ENCODE measurements at places on chromosomes 6 and 20.

GRCh38 chr6:138914701-138915100 lies 73.4 kb downstream of the REPS1 start:
- DNase-seq = no peak

DNA sequence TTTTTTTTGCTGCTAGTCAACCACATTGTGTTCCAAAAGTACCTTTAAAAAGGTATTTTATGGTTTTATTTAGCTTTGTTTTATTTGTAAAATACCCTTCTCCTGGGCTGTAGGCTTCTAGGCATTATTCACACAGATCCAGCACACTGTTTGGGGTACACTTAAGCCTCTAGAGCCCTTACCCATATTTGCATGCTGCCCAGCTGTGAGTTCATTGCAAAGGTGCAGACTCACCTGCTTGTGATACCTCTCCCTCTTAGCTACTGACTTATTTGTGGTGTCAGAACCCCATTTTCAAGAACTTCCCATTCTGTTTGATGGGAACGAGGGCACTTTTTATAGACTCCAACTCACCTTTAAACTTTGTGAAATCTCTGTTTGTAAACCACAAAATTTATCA lies 69.8 kb downstream of the RIN2 start:
- no peak for DNase-seq

- DNase-seq = no peak
Measured at GRCh38 chr6:152557502-152557901, 79.7 kb downstream of the SYNE1 start.

DNA sequence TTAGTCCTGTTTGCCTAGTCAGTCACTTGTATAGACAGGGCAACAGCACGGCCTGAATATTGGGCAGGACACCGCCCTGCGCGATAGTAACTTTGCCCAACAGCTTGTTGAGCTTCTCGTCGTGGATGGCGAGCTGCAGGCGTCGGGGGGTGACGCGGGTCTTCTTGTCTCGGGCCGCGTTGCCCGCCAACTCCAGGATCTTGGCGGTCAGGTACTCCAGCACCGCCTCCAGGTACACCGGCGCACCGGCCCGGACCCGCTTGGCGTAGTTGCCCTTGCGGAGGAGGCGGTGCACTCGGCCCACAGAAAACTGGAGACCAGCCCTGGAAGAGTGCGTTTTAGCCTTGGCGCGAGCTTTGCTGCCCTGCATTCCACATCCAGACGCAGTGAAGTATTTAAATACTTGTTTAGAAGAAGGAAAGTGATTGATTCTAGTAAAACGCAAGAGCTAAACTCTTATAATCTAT lies 92.8 kb upstream of the BTN3A2 start:
- no peak for DNase-seq

DNA sequence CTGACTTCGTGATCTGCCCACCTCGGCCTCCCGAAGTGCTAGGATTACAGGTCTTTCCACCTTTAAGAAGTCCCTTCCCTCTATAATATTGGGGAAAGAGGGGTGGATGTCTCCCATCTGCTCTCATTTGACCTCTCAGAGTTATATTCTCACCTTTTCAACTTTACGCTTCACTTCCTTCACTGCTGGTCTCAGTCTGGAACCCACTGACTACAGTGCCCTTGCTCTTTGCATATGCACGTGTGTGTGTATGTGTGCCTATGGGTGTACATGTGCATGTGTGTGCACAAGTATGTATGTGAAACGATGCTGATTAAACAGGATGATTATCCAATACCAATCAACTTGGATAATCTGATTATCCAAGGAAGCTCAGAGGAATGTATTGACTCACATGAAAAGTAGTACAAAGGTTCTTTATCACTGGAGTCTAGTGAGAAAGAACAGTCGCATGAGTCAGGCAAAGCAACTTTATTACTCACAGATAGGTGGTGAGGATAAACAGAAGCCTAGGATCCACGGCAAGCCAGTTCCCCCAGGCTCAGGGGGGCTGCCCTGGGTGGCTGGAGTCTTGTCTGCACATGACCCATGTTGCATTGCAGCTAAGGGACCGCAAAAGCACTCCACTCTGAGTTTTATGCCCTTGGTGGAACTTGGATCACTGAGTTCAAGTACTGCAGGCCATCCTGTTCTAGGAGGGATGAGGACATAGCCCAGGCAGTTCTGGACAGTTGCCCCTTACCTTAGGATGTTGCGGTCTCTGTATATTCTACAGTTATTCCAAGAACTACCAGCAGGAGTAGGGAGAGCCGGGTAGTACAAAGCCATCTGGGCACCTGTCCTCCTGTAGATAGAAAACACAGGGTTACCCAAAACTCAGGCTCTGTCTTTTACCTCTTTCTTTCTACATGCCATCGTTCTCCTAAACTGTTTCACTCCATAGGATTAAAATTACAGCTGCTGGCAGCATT lies 50.9 kb downstream of the SNRNP48 start:
- no peak for DNase-seq

GRCh38 chr6:156804402-156804801 lies 27.2 kb downstream of the ARID1B start:
- no peak for DNase-seq

DNA sequence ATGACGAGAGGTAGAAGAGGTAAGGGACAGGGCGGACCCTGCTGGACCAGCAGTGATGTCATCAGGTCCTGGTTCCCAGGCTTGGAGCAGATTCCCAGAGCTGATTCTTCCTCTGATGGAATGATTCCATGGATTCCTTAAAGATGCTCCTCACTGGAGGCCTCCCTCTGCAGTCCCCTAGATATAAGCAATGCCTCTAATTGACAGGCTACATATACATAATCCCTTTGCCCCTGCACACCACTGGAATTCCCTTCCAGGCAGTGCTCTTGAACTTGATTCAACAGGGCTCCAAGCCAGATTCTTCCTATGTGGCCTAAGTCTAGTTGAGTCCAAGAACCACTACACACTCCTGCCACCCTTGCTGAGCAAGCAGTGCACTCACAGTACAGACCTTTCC lies 52.3 kb upstream of the L3MBTL3 start:
- no peak for DNase-seq

- DNase-seq = peak; percentile 56
Measured at GRCh38 chr6:26270903-26271667, 93.9 kb upstream of the BTN3A2 start.

GRCh38 chr20:8395956-8396355 lies 263.9 kb downstream of the PLCB1 start:
- no peak for DNase-seq

DNA sequence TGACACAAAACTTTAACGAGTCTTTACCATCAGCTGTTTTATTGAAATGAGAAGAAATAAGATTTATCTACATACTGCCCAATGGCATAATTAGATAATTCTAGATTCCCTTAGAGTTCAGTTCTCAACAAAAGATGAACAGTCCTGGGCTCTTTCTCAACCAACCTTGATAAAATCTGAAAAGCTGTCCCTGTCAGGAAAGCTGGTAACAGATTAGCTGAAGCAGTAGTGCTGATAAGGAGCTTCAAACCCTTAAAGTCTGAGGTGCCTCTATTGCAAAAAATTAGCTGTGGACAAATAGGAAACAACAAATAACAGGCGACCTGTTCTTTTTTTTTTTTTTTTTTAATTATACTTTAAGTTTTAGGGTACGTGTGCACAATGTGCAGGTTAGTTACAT lies 35.9 kb upstream of the FAM135A start:
- no peak for DNase-seq

DNA sequence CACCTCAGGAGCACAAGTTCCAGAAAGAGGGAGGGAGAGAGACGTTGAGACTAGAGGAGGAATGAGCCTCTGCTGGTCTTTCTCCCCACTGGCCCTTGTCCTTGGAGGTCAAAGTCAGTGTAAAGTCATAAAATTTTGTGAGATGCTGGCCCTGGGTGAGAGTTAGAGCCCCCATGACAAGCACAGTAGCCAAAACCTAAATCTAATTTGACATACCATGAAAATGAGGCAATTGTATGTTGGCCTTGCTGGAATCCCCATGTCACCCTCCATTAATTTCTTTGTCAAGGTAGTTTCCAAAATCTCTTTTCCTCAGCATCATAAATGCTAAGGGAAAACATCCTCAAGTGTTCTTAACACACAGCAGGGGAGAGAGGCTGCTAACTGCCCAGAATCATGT lies 17.6 kb upstream of the NEDD9 start:
- no peak for DNase-seq

DNA sequence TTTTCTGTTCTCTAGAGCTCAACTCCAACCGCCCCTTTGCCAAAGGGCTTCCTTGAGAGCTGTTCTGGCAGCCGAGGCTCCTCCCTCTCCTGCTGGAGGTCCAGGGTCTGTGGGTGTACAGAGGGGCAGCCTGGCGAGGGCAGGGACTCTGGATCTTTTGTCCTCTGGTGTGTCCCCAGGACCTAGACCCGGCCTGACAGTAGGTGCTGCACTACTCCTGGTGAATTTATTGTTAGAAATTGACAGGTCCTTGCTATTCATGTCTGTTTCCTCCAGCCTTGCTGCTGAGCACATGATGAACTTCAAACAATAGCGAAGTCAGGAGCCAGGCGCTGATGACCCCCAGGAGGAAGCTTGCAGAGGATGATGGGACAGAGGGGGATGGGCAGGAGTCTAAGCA lies 234.7 kb upstream of the SULF2 start:
- DNase-seq = no peak

GRCh38 chr20:63243604-63244247 lies 8.0 kb downstream of the BIRC7 start:
- no peak for DNase-seq

- DNase-seq = peak; percentile 87
Measured at GRCh38 chr6:26021350-26022131, 58.9 kb downstream of the TRIM38 start.

DNA sequence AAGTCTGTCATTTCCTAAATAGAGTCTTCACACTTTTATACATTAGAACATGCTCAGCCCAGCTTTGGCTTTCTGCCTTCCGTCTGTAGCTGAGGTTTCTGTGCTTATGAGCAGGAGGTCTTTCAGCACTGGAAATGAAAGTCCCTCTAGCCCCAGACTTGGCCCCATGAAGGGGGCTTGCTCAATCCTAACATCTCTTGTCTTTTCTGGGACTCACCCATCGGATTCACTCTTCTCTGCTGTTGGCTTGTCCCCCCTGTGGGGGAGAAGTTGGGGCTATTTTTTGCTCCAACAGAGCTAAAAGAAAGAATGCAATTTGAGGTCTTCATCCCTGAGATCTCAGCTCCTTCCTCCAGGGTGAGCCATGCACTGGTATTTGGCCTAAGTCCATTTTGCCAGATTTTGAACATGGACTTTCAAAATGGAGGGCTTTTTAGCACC lies 177.7 kb downstream of the MRPL14 start:
- no peak for DNase-seq

GRCh38 chr6:1840491-1841121 lies 230.9 kb downstream of the FOXC1 start:
- DNase-seq = no peak

GRCh38 chr20:38805958-38806854 lies 709 bp downstream of the PPP1R16B start:
- DNase-seq = no peak

DNA sequence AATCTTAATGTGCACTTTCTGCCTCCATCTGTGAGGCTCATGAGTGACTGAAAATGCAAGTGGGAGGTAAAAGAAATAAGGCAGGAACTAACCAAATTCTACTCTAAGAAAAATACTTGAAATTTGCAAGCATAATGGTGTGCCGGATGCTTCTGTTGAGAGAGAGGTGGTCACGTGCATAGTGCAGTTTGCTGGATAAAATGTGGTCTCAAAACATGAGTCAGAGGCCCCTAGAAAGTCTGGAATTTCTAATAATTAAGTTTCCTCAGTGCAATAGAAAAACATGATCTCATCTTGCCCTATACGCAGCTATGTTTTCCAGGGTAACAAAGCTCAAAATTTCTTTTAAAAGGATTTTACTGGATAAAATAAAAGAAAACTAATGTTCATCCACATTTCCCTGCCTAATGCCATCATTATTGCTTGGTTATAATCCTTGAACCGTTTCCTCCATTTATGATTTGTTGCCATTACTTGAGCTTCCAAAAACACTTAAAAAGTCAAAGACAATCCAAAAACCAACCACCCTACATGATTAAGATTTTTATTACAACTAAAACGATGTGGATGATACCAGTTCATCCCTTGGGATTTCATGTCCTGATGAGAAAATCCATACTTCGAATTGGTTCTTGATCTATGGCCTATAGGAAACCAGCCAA lies 351.7 kb upstream of the ARID1B start:
- no peak for DNase-seq

GRCh38 chr6:101117393-101118135 lies 236.4 kb upstream of the ASCC3 start:
- DNase-seq = no peak
